ENCODE measurements at places on chromosomes 3 and 15. TPM values are rescaled to one million over a fixed set of nuclear protein-coding genes. Genes with fewer than 3 reads are reported as not detected.

The RCCD1 gene
- total RNA-seq, result 20.5 TPM

The SLC28A1 gene
- total RNA-seq, result 0.16 TPM

The GNAT1 gene
- 66.7 TPM for total RNA-seq

The NUDT16 gene
- 18.6 TPM for total RNA-seq

The DGKG gene
- total RNA-seq, result 4.0 TPM

The ANKRD34C gene
- total RNA-seq, result 0.22 TPM

The ZNF654 gene
- total RNA-seq, result 53.6 TPM

The CYP11A1 gene
- 1.0 TPM for total RNA-seq

The PROK2 gene
- 1.1 TPM for total RNA-seq

The BMF gene
- total RNA-seq, result 20.1 TPM

The SPTBN5 gene
- 7.1 TPM for total RNA-seq

The CHL1 gene
- 78.5 TPM for total RNA-seq

The SCAANT1 gene
- not detected for total RNA-seq

The FBXO40 gene
- total RNA-seq, result 0.22 TPM

The TMEM45A gene
- total RNA-seq, result 16.9 TPM

The NDUFAF3 gene
- total RNA-seq, result 51.6 TPM

The ZNF280D gene
- 144 TPM for total RNA-seq

The DNAH1 gene
- total RNA-seq, result 9.0 TPM

The DMXL2 gene
- 162 TPM for total RNA-seq

The TGM4 gene
- not detected for total RNA-seq

The ZIC1 gene
- total RNA-seq, result 19.4 TPM

The ABHD17C gene
- 9.6 TPM for total RNA-seq

The MLF1 gene
- total RNA-seq, result 20.2 TPM

The RASL12 gene
- total RNA-seq, result 18.6 TPM

The TMEM158 gene
- total RNA-seq, result 4.3 TPM

The ZPLD1 gene
- 1.9 TPM for total RNA-seq

The GOLGA8Q gene
- total RNA-seq, result 5.9 TPM

The ZNF80 gene
- not detected for total RNA-seq

The SI gene
- total RNA-seq, result not detected

The TRH gene
- total RNA-seq, result 14.0 TPM

The ZNF662 gene
- total RNA-seq, result 33.0 TPM

The PLA2G4E gene
- total RNA-seq, result 0.16 TPM

The CPEB1 gene
- 9.8 TPM for total RNA-seq

The CCDC39 gene
- 0.66 TPM for total RNA-seq

The ROBO2 gene
- 132 TPM for total RNA-seq

The PLA1A gene
- 1.3 TPM for total RNA-seq

The ACKR4 gene
- 6.6 TPM for total RNA-seq

The ASB14 gene
- 0.33 TPM for total RNA-seq

The RAD18 gene
- total RNA-seq, result 23.7 TPM

The NEK10 gene
- total RNA-seq, result 6.2 TPM

Measured in camera-type eye (tissue), 1 donor.